ENCODE measurements at places on chromosomes 5 and 9.

DNA sequence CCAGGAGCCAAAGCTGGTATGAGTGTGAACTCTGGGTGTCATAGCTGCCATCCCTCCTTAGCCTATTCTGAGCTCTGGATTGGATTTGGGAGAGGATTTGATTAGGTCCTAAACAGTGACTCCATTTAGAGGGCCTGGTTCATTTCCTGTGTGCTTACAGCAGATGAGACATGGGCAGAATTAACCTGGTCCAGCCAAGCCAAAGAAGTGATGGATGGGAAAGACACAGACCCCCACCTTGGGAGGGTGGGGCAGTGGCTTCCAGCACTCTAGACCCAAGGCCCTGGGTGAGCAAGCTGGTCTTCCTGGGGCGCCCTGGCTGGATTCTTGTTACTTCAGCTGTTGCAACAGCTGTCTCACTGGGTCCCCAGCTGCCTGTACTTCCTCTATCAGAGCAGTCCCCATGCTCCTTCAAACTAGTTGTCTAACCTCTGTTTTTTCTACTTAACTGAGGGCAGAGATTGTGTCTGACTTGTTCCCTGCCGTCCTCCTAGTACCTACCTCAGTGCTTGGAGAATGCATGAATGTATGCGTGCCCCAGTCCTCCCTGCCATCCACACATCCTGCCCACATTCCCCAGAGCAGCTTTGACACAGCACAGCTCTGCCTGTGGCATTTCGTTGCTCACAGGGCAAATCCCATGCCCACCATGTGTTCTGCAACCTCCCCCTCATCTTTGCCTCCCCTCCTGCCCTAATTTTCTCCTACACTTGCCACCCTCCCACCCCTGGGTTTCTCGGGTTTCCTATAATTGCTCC, 115.9 kb downstream of the RGS3 start:
- no peak for DNase-seq

DNA sequence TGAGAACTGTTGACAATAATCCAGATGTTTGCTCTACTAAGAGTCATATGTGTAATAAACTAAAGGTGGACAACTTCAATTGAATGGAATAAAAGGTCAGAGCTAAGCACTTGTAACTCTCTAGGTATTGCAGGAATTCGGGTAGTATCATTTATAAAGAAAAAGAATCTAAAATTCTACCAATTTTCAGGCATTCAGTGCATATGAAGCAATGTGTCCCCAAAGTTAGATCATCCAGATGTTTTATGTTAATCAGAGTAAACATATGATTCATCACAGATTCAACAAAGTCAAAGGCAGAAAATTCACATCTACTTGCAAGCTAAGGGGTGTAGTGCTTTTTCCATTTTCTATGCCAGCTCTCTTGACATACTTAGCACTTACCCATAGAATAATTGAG, 477.1 kb downstream of the PDE4D start:
- DNase-seq: no peak

DNA sequence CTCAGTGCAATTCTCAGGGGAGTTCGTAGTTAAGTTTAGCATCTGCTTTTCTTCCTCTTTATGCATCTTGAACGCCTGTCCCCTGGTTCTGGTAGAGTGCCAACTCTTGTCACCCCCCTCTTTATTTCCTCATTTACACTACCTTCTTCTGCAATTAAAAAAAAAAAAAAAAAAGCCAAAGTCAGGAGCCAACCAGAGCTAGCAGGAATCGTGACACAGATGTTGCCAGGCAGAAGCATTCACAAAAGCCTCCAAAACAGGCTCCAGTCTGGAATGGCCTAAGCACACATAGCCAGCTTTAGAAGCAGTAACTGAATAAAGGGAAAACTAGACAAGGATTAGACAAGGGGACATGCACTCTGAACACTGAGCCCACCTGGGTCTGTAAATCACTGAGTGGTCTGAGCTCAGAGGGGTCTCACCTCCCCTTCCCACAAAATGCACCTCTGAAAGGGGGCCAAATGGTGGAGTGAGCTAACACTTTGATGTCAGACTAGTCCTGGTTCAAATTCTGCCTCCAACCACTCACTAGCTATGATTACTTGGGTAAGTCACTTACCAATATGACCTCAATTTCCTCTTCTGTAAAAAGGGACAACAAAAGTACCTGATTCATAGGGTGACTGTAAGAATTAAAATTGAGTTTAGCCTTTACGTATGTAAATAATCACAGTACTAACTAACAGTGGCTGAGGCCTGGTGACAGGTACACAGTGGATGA, 2.0 kb downstream of the CD74 start:
- DNase-seq: peak; percentile 36

DNA sequence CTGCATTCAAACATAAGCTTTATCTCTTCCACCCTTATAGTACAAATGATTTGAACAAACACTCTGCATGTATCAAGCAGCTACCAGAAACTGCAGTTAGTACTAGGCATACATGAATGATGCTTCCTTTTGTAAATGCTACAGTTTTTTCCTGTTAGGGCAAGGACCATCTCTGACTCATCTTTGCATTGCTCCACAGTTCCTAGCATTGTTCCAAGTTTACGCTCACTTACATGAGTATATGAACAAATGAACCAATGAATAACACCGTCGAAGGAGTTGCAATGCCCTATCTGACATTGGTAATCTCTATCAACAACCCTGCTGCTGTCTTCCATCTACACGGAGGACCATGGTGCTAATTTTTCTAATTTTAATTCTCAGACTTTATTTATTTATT, 2.1 kb upstream of the ALDH7A1 start:
- no peak for DNase-seq
